ENCODE measurements at places on chromosomes 11 and 22.

- DNase-seq, result no peak
These were observed 15.7 kb upstream of the SCGB1A1 start for GRCh38 chr11:62402960-62403730.

- DNase-seq, result no peak
These were observed 337.4 kb downstream of the SOX6 start for GRCh38 chr11:16018931-16019330.

- peak; percentile 85 for DNase-seq
These were observed 2.1 kb downstream of the WEE1 start for GRCh38 chr11:9575260-9576240.

DNA sequence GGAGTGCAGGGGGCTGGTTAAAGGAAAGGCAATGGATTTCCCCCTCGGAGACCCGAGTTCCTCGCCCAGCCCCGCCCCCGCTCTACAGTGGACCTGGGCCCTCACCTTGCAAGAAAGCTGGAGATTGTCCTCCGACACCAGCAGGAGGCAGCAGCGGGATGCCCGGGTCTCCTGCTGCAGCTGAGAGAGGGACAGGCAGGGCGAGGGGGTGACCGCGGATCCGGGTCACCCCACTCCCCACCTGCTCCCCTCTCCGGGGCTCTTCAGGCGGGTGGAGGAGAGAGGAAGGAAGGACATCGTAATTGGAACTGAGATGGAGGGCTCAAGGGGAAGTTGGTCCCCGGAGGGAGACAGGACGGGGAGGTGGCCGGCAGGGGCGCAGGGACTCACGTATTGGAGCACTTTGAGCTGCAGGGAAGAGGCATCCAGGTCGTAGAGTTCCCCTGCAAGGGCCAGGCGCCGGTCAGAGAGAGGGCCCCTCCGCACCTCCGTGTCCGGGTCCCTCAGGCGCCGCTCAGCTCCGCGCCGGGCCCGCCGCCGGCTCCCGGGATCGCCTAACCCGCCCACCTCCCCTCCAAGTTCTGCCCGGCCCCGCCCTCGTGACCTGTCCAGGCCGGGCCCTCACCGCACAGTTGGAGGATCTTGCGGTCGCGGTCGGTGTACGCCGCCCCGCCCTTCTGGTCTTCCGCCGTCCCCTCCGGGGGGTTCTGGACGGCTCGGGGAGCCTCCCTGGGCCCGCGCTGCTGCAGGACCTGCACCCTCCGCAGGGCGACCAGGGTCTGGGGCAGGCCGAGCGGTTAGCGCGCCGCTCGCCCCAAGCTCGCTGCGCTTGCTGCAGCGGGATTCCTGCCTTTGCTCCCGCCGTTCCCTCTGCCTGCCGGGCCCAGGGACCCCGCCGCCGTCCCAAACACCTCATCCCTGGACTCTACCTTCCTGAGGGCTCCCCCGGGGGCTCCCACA, 84.1 kb downstream of the PDE2A start:
- DNase-seq, result peak; percentile 36

DNA sequence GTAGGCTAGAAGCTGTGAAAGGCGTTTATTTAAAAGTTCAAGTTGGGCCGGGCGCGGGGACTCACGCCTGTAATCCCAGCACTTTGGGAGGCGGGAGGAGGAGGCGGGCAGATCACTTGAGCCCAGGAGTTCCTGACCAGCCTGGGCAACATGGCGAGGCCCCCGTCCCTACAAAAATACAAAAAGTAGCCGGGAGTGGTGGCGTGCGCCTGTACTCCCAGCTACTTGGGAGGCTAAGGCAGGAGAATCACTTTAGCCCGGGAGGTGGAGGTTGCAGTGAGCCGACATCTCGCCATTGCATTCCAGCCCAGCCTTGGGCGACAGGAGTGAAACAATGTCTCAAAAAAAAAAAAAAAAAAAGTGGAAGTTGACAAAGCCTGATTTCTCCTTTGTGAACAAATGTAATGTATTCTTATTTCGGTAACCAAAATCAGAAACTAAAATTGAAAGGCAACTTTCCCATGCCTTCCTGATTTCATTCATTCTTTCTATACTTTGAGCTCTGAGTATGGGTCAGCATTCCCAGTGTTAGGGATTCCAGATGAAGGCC, 825 bp downstream of the PTPMT1 start:
- DNase-seq, result no peak

DNA sequence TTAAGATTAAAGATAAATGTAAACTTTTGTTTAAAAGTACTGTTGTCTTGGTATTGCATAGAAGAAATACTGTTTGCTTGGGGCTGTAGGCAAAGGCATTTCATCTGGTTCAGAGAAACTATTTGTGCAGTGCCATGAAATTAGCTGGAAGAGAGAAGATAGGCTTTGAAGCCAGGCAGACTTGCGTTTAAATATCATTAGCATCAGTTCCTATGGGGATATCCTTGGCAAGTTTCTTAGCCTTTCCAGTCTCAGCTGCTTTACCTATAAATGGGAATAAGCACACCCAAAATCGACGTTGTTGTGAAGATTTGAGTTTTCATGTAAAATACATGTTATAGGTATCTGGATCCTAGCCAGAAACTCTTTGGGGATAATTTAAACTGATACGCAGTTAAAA, 133.9 kb downstream of the FBXO7 start:
- no peak for DNase-seq

DNA sequence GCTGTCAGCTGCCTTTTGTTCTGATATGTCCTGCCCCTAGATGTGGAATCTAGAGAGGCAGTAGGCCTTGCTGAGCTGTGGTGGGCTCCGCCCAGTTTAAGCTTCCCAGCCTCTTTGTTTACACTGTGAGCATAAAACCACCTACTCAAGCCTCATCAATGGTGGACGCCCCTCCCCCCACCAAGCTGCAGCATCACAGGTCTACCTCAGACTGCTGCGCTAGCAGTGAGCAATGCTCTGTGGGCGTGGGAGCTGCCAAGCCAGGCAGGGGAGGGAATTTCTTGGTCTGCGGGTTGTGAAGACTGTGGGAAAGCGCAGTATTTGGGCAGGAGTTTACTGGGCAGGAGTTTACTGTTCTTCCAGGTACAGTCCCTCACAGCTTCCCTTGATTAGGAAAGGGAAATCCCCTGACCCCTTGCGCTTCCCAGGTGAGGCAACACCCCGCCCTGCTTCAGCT, 98.5 kb downstream of the SMCO4 start:
- DNase-seq, result no peak

- DNase-seq, result peak; percentile 8
These were observed 186.0 kb upstream of the CTSC start for GRCh38 chr11:88523386-88524071.

- peak; percentile 91 for DNase-seq
These were observed 19.9 kb downstream of the MMP10 start for GRCh38 chr11:102760344-102761035.

- peak; percentile 77 for DNase-seq
These were observed 44.3 kb downstream of the POLD3 start for GRCh38 chr11:74636630-74637184.

DNA sequence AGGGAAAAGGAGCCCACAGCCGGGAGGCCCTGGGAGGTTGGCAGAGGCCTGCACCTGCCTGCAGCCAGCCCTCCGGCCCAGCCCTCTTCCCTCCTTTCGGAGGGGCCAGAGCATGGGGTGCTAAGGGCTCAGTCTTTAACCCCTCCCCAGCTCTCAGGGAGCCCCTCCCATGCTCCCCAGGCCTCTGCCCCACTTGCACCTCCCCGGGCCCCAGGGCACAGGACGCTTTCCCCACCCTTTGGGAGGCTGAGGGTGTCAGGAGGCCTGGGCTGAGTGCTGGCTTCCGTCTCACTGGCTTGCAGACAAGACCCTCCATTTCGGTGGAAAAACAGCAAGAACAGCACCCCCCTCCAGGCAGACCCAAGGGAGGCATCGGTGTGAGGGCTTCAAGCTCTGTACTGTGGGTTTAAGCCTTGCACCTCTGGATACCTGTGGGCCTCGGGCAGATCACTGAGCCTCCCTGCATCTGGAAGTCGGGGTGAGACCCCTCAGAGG, 7.3 kb downstream of the ASCL2 start:
- DNase-seq, result no peak

DNA sequence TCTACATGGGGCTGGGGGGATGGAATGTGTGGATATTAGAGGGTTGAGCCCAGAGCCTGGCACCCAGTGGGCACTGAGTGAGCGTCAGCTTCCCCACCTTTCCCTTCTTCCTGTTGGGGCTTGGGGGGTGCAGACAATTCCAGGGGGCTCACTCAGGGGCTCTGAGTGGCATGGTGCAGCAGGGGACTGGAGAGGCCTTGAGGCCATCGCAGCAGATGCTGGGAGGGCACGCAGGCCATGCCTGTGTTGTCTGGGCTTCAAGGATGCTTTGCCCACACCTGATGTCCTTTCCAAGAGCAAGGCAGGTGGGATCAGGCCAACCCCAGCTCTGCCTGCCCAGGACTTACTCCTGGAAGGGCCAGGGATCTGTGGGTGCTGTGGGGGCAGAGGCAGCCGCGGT, 11.2 kb upstream of the TTLL12 start:
- no peak for DNase-seq

- DNase-seq, result peak; percentile 89
These were observed at the start of gene TLCD5 for GRCh38 chr11:120324932-120325810. Gene TLCD5, plus strand, starts transcription at chr11:120325299. Its CDS starts 2,143 bp downstream, at chr11:120327442.

DNA sequence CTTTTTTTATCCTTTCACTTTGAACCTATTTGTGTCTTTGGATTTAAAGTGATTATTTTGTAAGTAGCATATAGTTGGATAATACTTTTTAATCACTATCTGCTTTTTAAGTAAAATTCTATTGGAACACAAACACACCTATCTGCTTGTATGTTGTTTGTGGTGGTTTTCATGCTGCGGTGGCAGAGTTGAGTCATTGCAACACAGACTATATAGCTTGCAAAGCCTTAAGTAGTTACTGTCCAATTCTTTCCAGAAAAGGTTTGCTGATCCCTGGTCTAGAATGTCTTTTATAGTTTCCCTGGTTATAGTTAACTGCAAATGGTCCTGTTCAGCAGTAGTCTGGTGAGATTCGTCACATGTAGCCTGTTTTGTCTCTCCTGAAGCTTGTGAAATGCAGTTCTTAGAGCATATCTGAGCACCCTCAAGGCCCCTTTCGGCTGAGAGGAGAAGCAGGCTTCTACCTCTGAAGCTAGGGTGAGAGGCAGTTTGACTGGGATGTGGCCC, 21.5 kb downstream of the SHANK3 start:
- DNase-seq, result peak; percentile 34

DNA sequence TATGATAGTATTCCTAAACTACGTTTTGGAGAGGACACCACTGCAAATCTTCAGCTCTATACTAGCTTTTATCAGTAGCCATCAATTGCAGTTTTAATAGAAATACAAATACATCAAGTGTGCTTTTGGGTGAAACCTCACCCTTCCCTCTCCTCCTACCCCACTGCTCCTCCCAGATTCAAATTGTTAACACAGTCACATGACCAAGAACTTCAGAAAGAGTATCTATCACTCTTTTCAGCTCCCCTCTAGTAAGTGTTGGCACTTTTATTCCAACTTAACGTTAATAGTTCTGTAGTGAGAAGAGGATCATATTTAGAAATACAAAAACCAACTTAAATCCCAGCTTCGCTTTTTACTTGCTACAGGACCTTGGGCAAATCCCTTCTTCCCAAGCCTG, 17.0 kb downstream of the RRAS2 start:
- no peak for DNase-seq

- DNase-seq, result peak; percentile 69
These were observed 4.4 kb upstream of the FBXO3 start for GRCh38 chr11:33778675-33779074.

DNA sequence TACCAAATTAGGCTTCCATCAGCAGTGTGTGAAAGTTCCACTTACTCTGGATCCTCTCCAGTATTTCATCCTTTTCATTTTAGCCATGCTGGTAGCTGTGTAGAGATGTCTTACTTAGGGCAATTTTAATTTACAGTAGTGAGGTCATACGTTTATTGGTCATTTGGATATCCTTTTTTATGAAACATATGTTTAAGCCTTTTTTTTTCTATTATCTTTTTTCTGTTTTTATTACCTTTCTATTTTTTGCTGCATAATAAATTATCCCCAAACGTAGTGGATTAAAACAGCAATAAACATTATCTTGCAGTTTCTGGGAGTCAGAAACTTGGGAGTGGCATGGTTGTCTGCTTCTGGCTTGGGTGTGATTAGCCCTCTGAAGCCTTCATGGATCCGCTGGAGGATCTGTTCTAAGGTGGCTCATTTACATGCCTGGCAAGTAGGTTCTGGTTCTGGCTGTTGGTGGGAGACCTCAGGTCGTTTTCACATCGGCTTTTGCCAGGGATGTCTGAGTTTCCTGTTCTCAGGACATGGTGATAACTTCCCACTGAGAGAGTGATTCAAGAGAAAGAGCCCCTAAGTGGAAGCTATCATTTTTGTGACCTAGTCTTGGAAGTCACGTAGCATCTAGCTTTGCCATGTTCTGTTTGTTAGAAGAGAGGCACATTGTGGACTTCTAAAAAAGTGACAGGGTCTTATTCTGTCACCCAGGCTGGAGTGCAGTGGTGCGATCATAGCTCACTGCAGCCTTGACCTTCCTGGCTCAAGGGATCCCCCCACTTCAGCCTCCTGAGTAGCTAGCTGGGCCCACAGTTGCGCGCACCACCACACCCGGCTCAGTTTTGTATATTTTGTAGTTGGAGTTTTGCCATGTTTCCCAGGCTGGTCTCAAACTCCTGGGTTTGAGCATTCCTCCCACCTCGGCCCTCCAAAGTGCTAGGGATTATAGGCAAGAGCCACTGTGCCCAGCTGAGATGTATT, 38.6 kb downstream of the PPP6R3 start:
- no peak for DNase-seq

All from adipocyte (in vitro differentiated cells).